ENCODE measurements at places on chromosomes 7 and 10.

- DNase-seq = no peak
Observed at GRCh38 chr10:93379731-93380575, 102.2 kb downstream of the MYOF start.

DNA sequence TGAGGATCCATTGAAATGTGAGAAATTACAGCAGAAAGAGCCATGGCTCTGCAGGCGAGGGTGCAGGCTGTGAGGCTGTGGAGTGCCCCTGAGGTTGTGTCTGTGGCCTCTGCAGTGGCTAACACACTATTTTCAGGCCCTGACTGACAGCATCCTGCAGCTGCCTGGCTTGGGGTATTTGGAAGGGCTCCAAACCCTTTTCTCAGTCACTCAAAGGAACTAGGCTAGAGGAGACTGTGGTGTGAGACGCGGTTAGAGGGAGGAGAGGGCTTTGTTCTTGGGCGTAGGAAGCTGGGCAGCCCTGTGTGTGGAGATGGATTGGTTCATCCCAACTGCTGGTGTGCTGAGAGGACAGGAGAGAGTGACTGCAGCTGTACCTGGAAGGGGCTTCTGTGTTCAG is 134.9 kb downstream of the RAMP3 start:
- no peak for DNase-seq

- DNase-seq = no peak
Observed at GRCh38 chr7:113282875-113283274, 164.5 kb upstream of the SMIM30 start.

DNA sequence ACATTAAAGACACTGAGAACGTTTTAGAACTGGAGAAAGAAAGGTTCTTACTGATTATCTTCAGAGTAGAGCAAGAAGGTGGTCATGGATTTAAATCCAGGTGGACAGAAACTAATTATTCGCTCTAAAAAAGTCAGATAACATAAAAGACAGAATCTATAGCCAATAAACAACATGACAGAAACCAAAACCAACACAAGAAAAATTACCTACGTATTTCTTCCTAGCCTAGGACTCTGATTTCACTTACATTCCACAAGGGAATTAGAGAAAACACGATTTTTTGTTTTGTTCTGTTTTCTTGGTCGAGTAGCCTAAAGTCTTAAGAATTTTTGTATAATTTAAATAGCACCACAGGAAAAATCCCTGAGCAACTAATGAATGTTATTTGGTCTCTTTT is 15.1 kb downstream of the CPA1 start:
- no peak for DNase-seq

DNA sequence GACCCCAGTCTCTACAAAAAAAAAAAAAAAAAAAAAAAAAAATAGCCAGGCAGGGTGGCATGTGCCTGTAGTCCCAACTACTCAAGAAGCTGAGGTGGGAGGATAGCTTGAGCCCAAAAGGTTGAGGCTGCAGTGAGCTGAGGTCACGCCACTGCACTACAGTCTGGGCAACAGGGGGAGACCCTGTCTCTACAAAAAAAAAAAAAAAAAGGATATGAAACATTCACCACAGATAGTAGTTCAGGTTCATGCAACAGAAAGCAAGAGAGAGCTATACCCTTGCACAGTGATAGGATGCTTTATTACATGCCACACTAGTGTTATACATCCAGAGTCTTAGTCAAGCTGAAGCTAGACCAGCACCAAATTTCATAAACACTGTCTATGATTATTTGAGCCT is 148.4 kb upstream of the KAT6B start:
- no peak for DNase-seq

DNA sequence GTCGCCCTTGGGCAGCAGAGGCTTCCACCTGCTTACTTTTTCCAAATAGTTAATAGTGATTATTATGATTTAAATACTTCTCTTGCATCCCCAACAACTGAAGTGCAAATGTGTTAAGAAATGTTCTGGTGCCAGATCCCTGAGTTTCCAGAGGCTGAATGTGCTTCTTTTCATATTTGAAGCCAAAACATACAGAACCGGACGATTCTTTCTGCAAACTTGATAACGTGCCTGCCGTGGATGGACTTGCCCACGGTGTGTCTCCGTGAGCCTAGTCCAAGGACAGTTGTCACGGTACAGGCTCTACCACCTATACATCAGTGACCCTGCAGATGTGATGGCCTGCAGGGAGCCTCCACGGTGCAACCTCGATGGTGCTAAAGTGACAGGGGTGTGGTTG is 198.6 kb upstream of the LYZL2 start:
- no peak for DNase-seq

DNA sequence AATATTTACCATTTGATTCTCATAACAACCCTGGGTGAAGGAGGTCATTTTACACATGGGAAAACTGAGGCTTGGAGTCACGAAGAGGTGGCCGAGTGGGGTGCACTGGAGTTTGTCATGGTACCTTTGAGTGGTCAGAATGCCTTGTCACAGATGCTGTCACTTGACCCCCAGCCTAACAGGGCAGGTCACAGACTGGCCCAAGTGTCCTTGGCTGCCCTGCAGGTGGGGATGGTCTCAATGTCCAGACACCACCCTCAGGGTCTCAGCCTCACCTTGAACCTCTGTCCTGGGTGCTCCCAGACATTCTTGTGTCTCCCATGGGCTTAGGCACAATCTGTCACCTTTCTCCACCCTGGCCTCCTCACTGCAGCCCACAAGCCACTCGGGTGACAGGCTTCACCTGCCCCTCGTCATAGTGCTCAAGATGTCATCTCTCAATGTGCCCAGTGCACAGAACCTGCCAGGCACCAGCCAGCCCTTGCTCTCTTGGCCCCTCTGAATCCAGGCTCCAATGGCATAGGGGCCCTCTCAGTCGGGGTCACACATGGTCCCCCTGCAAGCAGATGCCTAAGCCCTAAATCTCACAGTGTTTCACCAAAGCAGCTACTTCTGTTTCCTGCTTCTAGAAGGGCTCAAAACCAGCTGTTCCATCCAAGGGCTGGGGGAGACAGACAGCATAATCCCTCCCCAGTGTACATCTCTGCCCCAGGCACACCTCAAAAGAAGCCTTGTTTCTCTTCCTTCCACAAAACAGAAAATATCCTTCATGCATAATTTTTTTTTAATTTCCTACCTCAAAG is 76.8 kb upstream of the NANOS1 start:
- DNase-seq = no peak

GRCh38 chr7:157589680-157590079 is 252.9 kb downstream of the DNAJB6 start:
- no peak for DNase-seq

DNA sequence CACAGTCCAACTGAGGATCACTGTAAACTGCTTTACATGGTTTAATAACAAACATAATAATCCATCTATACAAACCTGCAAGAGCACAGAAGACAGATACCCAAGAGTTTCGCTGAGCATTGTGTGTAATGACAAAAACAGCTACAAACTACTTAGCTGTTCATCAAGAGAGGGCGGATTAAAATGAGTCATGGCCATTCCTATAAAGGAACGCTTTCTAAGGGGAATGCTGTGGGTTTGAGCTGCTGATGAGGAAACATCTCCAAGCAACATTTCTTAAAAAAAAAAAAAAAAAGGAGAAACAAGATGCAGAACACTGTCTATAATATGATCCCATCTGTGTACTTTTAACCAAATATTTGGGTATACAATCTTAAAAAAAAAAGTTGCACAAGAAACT is 33.8 kb downstream of the VOPP1 start:
- no peak for DNase-seq

GRCh38 chr7:137965942-137966640 is 35.8 kb downstream of the CREB3L2 start:
- DNase-seq = no peak

DNA sequence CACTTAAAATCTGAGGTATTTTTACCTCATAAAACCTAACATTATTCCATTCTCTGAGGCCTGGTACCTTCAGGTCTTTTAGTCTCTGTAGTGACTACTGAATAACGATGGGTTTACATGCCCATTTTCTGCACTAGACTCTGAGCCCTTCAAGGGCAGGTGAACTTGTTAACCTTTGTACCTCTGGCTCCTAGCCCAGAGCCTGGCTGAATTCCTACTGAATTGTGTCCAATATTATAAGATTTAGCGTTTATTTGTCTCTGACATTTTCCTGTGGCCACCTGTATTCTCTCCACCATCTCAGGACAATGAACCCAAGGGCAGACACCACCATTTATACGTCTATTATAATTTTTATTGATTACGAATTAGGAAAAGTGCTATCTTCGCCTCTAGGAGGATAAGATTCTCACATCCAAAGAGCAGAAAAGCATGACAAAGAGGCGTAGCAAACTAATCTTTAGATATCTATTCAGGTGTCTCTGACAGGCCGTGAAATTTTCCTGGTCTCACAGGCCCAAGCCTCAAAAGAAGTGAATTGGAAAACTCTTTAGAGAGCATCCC is 27.9 kb upstream of the HNRNPH3 start:
- no peak for DNase-seq

DNA sequence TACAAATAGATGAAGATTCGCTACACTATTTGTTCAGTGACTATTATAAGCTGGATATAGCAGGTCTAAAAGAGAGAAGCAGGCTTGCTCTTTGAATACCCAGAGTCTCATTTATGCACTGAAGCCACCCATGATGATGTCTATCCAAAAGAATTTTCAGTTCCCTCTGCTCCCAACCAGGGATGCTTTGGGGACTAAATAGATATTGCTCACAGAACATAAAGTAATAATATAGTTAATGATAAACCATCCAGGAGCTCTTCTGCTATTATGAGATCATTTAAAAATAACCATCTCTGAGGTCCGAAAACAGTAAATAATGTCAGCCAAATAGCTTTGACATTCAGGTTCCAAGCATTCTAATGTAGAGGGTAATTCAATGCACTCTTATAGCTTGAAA is 875.4 kb downstream of the SORCS3 start:
- no peak for DNase-seq

DNA sequence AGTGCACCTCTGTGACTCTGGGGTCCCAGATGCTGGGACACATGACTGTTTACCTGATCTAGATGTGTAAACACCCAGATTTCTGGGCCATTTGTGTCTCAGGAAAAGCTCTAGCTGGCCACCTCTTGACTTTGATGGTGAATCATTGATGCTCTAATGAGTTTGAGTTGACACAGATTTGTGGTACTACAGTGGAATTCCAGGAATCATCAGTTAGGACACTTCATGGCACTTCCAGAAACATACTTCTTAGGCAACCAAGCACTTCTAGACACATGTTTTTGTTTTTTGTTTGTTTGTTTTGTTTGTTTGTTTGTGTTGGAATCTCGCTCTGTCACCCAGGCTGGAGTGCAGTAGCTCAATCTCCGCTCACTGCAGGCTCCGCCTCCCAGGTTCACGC is 302.2 kb upstream of the ZMIZ1 start:
- DNase-seq = no peak

- no peak for DNase-seq
Observed at GRCh38 chr7:98913612-98914011, 35.3 kb downstream of the TRRAP start.

DNA sequence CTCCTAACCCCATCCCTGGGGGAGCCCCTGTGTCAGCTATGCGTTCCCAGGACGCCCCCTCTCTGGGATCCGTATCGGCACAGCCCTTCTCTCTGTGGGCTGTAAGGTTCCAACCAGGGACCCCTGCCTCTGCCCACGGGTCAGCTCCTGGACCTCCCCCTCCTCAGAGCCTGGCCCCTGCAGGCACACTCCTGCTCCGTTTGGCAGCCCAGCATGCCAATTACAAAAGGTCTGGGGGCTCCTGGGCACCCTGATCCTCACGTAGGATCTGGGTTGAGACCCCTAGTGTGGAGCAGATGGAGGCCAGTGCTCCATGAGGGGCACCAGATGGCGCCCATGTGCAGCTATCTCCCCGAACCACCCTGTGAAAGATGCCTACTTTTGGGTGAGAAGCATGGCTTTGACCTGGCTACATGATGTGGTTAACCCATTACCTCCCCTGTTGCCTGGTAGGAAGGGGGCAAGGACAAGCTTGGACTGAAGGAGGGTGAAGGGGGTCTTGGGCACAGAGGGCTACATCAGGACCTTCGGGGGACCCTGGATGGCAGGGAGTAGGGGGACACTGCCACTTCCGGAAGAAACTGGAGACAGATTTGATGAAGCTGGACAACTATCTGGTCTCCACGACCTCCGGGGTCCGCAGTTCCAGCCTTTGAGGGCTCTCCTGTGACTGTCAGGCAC is 9.0 kb downstream of the TACR2 start:
- DNase-seq = no peak

- DNase-seq = no peak
Observed at GRCh38 chr7:105742787-105743186, 133.6 kb downstream of the ATXN7L1 start.

- no peak for DNase-seq
Observed at GRCh38 chr10:76447578-76447977, 1016.2 kb downstream of the LRMDA start.

DNA sequence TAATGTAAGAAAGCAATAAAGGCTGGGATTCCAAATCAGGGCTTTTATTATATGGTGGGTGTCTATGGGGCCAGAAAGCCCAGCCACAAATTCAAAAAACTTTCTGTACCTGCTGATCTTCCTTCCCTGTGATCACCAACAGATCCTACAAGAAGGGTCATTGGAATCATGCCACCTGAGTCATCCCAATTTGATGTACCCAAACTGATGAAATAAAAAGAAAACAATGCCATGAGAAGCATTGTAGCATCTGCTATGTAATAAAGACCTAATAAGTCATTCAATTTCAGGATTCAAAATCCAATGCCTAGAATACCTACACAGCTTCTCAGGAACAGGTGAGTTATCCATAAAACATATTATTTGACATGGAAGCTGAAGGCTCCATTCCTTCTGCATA is 228.8 kb downstream of the DKK1 start:
- no peak for DNase-seq

- no peak for DNase-seq
Observed at GRCh38 chr10:74036474-74036873, 38.6 kb downstream of the VCL start.

DNA sequence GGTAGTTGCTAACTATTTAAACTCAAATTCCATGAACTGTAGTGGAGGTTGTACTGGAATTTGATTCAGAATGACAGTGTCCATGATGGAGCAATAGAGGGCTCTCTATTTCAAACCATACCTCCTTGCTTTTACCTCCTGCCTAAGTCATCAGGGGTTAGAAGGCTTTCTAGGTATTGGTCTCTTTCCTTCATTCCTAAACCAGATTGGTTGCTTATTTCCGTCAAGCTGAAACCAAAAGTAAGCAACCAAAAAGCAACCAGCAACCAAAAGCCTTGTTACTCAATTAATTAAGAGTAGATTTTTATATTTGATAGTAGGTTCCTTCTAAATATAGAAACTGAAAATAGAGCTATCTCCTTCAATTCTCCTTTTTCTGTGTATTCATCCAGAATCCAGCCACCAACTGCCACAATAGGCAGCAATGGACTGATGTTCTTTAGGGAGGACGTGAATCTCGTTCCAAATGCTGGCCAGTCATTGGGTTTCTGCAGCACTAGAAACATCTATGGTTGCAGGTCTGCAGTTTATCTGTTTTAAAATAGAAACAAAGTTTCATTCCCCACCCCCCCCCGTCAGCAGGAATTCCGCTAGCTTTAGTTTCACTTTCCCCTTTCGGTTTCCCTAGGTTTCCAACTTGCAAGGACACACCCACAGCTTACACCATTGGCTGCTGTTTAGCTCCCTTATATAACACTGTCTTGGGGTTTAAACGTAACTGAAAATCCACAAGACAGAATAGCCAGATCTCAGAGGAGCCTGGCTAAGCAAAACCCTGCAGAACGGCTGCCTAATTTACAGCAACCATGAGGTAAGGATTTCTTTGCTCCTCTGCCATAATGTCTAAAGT is at the start of gene IFIT1:
Gene IFIT1 (plus strand): TSS at position 717 of the 850 bp plus-strand sequence. CDS start 90 bp downstream, at position 807.
- DNase-seq = no peak

All from stimulated activated CD4-positive, alpha-beta T cell treated with anti-CD3 and anti-CD28 coated beads, Interleukin-15, amount 100 ng/mL, for 1 hour (primary cell).